K562 (cell line): ENCODE measurements at places on chromosomes 12 and 14.

- no peak for DNase-seq
These were observed 6.2 kb downstream of the DTX1 start for GRCh38 chr12:113062502-113063395.

- DNase-seq, result no peak
These were observed 267.9 kb downstream of the TMTC2 start for GRCh38 chr12:82954572-82954971.

GRCh38 chr12:57897286-57897974 is 43.9 kb upstream of the ATP23 start:
- DNase-seq, result no peak

GRCh38 chr12:94832780-94833681 is 170.5 kb downstream of the NDUFA12 start:
- DNase-seq, result no peak

DNA sequence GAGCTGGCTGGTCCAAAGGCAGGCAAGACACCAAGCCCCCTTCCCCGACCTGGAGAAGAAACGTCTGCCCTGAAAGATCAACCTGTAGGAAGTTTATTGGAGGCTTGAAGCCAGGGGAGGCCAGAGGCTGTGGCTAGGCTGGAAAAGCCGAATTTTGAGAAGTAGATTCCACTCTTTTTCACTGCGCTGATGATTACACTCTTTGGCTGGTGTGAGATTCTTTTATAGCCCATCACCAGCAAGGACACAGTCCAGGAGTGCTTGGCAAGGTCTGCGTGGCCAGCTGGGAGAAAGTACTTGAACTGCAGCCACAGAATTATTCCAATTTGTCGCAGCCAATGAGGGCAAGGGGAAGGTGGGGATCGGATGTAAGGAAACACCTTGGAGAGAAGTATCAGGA is 45.0 kb downstream of the SYNE3 start:
- no peak for DNase-seq

GRCh38 chr12:67645126-67645525 is 3.4 kb upstream of the DYRK2 start:
- DNase-seq, result no peak

DNA sequence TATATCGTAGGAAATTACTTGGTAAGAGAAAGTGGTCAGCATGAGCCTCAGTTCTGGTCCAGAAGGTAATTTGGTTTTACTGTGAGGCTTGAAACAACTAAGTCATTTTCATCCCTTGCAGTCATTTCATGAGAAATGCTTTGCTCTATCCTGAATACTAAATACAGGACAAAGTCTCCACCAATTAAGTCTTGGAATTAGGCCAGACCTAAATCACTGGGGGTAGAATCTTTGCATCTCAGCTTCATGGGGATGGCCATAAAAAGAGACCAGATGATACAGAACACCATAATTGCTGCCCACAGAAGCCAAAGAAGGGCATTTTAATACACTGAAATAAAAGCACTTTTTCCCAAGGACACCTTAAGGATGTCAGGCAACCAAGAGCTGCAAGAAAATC is 277.9 kb upstream of the DCN start:
- DNase-seq, result no peak

- DNase-seq, result no peak
These were observed 23.3 kb downstream of the TMED8 start for GRCh38 chr14:77353469-77354141.

DNA sequence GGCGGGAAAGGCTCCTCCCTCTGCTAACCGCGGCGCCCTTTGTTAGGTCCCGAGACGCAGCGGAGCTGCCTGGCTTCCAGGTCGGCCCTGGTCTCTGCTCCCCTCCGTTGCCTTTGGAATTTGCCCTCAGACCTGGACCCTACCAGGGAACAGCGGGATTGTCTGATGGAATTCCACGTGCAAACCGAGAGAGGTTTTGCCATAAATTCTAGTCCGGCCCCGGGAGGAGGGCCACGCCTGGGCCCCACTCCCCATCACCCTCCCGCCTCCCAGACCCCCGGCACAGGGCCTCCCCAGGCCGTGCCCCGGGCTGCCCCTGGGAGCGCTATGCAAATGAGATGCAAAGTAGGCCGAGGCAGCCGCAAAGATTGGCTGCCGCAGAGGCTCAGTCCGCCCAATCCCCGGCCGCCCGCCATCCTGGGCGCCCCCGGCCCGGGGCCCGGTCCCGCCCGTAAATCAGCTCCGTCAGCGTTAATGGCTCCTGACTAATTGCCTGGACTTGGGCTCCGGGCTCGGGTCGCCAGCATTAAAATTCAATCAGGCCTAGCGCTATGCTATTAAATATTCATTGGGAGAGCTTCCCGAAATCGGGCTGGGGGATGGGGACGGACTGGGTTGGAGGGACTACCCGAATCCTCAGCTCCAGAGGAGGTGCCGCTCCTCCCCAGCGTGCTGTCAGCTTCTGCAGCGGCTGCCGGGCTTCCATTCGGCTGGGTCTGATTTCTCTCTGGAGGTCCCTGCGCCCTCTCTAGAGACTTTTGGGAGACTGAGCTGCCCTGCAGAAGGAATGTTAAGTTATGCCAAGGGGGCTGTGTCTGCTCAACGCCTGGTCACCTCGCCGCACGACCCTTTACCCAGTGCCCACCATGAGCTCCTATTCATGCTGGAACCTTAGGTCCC is 15.7 kb upstream of the FIGNL2 start:
- DNase-seq, result no peak

DNA sequence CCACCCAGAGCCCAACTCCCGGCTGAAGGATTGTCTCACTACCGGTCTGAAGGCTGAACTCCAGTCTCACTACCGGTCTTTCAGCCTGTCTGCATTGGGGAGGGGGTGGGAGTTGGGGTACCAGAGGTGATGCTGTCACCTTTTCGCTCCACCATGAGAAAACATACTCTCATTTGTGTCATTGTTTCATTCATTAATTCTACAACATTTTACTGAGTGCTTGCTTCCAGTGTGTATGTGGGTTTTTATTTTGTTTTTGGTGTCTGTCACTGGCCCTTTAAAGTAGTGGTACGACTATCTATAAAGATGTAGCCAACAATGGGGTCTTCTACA is 524 bp upstream of the CDK4 start:
- DNase-seq, result no peak

DNA sequence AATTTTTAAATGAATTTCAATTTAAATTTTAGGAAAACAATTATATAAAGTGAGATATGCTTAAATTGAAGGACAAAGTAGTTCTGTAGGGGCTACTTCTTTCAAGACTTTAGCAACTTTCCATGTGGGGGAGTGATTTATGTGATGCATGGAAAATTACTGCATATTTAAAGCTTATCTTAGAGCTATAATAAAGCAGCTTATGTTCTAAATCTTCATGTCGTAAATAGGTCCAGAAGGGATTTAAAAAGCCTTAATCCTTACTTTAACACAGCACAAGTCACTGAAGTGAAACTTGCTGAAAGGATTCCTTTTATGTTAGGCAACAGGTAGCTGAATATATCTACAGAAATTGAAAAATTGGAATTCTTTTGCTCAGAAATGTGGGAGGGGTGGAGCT is 340.4 kb downstream of the NAV3 start:
- DNase-seq, result no peak

DNA sequence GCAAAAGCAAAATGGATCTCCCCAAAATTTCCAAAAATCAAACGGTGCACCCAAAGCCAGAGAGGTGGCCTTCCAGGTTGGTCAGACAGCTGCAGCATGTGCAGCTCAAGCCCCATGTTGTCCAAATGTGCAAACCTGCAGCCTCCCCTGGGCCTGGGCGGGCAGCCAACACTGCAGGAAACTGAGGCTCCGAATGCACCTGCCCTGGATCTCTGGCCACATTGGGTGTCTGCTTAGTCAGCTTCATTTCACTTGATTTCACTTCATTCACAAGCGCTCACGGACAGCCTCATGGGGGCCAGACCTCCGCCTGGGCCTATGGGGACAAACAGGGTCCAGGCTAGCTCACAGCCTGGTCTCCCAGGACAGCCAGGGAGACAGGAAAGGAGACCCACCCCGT is 59.8 kb downstream of the BCL11B start:
- DNase-seq, result no peak

- DNase-seq, result no peak
These were observed 683.4 kb downstream of the SLC16A7 start for GRCh38 chr12:60279221-60279620.

GRCh38 chr12:25271486-25272098 is 20.9 kb upstream of the KRAS start:
- DNase-seq, result no peak

GRCh38 chr12:109833307-109834189 is at the start of gene TRPV4:
Gene TRPV4, minus strand, starts transcription at chr12:109833398. Its CDS starts 18,602 bp downstream, at chr12:109814796.
- no peak for DNase-seq
